ENCODE measurements at places on chromosomes 1 and 21. TPM values are rescaled to one million over a fixed set of nuclear protein-coding genes. Genes with fewer than 3 reads are reported as not detected.
A peak's percentile ranks its signal among the peaks of the same experiment; 100 is the strongest.

SPATA21 gene
- total RNA-seq = not detected

HJV gene
- 0.40 TPM for total RNA-seq

DAB1 gene
- 5.0 TPM for total RNA-seq

MPC2 gene
- total RNA-seq = 212 TPM

IGSF8 gene
- total RNA-seq = 81.7 TPM

SEC16B gene
- 7.3 TPM for total RNA-seq

OTUD3 gene
- 7.4 TPM for total RNA-seq

RYR2 gene
- total RNA-seq = 7.5 TPM

SYPL2 gene
- 3.1 TPM for total RNA-seq

- DNase-seq = no peak
These were observed 789.3 kb upstream of the ADAMTS5 start for GRCh38 chr21:27756191-27756590.

GRCh38 chr1:234114648-234115307, 210.3 kb downstream of the SLC35F3 start:
- peak; percentile 26 for DNase-seq

- no peak for DNase-seq
These were observed 360.1 kb upstream of the PLXNA2 start for GRCh38 chr1:208604295-208604694.

GRCh38 chr21:43786807-43787440, 2.5 kb upstream of the RRP1 start:
- DNase-seq = no peak

- DNase-seq = no peak
These were observed 5.0 kb downstream of the WNT3A start for GRCh38 chr1:228011721-228012311.

- no peak for DNase-seq
These were observed 14.6 kb upstream of the OR2L5 start for GRCh38 chr1:247998811-247999210.

GRCh38 chr1:19606817-19607642, 37.1 kb upstream of the NBL1 start:
- DNase-seq = no peak

DNA sequence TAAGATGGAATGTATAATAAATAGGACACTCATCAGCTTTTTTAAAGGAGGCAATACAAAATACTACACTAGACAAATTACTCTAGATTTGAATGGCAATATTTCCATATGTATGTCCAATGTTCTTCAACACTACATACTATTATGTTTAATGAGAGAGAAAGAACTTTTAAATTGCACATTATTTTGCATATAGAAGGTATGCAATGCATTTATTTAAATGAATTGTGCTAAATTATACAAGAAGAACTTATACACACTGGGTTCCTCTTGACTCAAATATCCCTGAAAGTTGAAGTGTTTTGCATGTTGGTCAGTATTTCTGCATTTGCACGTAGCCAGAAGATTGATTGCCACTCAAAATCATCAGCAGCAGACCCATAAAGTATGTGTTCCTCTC, 839.6 kb downstream of the ADGRL2 start:
- DNase-seq = no peak

DNA sequence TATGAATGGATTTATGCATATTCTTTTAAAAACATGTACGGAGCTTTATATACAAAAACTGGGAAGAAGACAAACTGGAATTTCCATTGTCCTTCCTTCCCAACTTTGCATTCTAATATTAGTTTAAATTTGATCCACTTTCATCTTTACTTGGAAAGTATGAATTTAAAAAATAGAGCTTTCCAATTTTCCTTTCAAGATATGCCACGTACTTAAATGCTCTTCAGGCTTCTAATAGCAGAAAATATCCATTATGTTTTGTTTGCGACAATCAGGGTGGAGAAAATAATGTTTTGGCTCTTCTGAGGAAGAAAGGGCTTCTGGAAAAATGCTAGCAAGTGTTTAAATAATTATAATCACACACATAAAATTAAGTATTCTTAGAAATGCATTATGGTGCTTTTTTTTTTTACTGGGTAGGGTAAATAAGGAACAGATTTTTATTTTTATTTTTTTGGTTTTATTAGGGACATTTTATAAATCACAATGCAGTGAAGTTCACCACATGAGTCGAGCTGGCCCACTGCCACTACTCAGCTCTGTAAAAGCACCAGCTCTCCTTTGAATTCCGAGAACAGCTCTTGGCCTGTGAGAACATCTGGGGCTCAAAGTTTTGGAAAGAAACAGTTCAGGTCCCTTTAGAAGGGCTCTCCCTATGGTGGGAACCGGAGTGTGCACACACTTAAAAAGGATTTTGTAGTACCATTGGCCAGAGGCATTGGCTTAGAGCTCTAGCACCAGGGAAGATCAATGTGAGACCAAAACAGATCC, 287.4 kb upstream of the LYPLAL1 start:
- peak; percentile 23 for DNase-seq

GRCh38 chr1:193666485-193667083, 480.2 kb upstream of the B3GALT2 start:
- DNase-seq = no peak

GRCh38 chr1:105544475-105544874, 1512.0 kb upstream of the PRMT6 start:
- no peak for DNase-seq

- DNase-seq = no peak
These were observed 135.3 kb downstream of the RUNX1 start for GRCh38 chr21:34913811-34914210.

GRCh38 chr1:119815361-119815760, 4.1 kb upstream of the REG4 start:
- DNase-seq = no peak

GRCh38 chr1:83996621-83997020, 2.3 kb downstream of the TTLL7 start:
- no peak for DNase-seq

GRCh38 chr1:43327549-43328292, 9.9 kb upstream of the MPL start:
- DNase-seq = no peak
